ENCODE measurements at places on chromosomes 2 and 18.
A peak's percentile ranks its signal among the peaks of the same experiment; 100 is the strongest.

DNA sequence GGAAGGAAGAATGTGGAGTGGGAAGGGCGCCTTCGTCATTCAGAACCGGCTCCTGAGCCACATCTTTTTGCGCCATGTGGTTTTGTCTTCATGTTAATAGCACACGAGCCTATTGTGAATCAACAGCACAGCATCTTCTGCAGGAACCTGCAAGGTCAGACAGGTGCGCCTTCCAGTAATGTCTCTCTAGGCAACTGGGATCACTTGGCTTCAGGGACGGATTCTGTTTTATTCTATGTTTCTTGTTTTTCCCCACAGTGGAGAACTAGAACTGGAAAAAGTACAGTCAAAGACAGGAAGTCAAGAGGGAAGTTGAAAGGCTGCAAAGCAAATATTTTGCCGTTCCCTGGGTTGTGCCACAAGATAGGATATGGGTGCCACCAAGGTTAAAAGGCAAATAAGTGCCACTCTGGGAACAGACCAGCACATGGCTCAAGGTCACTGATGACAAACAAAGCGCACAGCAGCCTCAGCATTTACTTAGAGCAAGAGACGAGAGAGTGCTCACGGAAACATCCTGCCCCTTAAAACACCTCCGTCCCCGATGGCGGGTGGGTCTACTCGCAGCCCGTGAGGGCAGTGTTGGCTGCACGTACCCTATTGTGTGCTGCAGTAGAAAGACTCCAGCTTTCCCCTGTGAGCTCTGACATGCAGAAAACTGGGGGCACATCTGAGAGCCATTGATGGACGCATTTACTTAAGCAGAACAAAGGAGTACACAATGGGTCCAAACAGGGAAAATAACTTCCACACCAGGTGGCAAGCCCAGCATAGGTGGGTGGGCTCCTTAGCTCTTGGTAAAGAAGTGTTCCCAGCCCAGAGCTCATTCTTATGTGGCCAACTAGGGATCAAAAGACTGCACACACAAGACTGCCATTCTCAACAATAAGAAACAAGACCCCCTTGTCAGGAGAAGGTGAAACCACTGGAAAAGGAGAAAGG is 107.2 kb upstream of the PARD3B start:
- DNase-seq = no peak

- DNase-seq = no peak
Measured at GRCh38 chr2:232352511-232353091, 25.9 kb upstream of the ALPP start.

GRCh38 chr2:30231212-30231995 is at the start of gene LBH:
Gene LBH (plus strand): TSS chr2:30231534. CDS start chr2:30231739, 205 bp downstream.
- DNase-seq = peak; percentile 37

DNA sequence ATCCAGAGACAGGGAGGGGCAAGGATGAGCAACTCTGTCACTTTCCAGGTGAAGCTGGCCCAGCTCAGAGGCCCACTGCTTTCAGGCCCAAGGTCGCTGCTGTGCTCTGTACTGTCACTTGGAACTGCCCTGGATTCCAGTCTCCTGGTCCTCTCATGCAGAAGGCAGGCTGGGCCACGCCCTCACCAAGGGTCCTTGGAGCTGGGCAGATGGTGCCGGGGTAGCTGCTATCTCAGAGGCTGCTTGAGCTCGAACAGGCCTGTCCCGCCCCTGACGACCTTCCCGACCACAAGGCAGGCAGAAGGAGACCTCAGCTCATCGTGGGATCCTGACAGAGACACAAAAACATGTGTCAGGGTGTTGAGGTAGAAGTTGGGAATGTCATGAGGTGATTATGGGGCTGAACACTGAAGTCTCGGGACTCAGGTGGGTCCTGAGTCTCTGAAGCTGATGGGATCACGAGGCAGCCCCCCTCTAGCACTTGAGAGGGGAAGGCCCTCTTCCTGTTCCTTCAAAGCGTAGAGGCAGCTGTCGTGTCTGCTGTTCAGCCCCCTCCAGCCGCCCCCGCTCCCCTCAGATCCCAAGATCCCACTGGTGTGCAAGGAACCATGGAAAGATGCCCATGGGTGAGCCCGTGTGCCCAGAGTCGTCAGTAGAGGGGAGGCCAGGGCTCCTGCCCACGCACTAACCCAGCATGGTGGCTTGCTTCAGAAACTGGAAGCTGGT is 78.3 kb downstream of the POLR1A start:
- DNase-seq = no peak

GRCh38 chr2:30406853-30407252 is 40.2 kb upstream of the LCLAT1 start:
- no peak for DNase-seq

GRCh38 chr2:238102865-238103264 is 2.7 kb downstream of the ESPNL start:
- no peak for DNase-seq

DNA sequence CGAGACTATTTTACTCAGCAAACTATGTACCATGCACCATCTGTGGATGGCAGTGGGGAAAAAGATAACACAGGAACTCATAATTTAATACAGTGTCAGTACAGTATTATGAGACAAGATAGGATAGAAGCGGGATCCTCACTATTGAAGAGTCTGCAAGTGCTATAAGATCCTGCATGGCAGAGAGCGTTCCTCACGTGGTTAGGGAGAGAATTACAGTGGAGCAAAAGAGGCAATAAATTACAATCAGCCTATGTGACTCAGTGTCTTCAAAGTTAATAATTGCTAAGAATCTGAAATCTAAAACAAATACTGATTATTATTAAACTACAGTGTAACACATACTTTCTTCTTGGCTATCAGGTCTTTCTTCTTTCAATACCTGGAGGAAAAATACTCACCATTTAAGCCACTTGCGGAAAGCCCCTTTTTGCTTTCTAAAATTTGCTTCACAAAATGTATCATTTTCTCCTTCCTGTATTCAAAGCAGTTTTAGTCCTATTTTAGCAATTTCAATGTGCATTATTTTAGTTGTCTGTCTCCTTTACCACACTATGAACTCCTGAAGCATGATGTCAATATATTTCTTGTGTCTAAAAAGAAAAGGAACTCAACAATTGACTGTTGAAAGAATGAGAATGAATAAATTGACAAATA is 342.9 kb downstream of the SPAG16 start:
- DNase-seq = no peak

- DNase-seq = no peak
Measured at GRCh38 chr2:99816908-99817307, 325.5 kb downstream of the AFF3 start.

DNA sequence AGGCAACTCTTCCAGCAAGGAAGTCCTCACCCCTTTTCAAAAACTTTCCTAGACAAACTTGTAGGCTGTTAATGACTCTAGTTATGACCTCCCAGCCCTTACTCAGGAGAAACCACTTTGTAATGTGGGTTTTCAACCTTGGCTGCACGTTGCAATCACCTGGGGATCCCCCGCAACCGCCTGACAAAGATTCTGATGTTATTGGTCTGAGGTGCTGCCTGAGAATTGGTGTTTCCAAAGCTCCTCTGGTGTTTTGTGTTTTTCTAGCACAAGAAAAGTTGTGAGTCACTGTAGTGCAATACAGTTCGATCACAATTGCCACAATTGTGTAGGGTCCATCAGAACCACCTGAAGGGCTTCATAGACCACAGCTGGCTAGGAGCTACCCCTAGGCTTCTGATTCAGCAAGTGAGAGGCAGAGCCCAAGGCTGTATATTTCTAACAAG is 121.6 kb downstream of the SP100 start:
- no peak for DNase-seq

- DNase-seq = no peak
Measured at GRCh38 chr2:113233593-113234550, 44.8 kb downstream of the PAX8 start.

DNA sequence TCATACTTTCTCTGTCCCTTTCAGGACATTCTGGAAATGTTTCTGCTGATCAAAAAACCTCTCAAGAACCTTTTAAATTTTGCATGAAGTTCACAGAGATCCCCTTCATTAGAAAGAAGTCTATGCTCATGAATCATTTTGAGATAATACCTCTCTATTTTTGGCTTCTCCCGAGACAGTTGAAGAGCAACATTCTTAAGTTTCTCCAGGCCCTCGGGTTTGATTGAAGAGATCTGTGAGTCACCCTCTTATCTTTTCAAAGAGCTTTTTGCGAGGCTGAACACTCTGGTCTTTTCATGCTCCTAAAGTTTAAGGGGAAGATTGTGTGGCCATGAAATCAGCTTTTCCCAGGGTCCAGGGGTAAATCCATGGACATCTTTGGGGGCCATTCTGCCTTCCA is 354.2 kb downstream of the FBXO15 start:
- no peak for DNase-seq

GRCh38 chr2:150166313-150167051 is 321.0 kb downstream of the RND3 start:
- no peak for DNase-seq

- no peak for DNase-seq
Measured at GRCh38 chr18:55265984-55266383, 306.7 kb upstream of the CCDC68 start.

Measured in esophagus squamous epithelium (tissue), 5 donors.